ENCODE measurements at places on chromosomes 4 and X.
A peak's percentile ranks its signal among the peaks of the same experiment; 100 is the strongest.

DNA sequence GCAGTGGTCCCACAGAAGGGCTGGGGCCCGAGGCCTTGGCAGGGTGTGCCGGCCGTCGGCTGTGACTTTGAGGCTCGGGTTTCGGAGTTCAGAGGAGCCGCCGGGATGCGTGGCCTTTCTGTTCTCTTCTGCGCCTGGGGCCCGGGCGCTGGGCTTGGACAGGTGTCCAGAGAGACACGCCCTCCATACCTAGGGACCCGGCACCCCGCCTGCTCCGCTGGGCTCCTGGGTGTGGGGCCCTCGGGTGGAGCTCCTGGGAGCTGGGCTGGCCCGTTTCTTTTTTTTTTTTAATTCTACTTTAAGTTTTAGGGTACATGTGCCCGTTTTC lies 11.3 kb downstream of the FGFRL1 start:
- no peak for DNase-seq

- DNase-seq = no peak
Measured at GRCh38 chrX:103276581-103277002, at the start of gene TCEAL5. TSS of gene TCEAL5 (minus strand) at chrX:103276750. CDS start at chrX:103274563, 2,187 bp downstream.

GRCh38 chr4:176849076-176849475 lies 56.4 kb upstream of the VEGFC start:
- DNase-seq = no peak

- DNase-seq = no peak
Measured at GRCh38 chr4:52931243-52931642, 69.1 kb downstream of the RASL11B start.

DNA sequence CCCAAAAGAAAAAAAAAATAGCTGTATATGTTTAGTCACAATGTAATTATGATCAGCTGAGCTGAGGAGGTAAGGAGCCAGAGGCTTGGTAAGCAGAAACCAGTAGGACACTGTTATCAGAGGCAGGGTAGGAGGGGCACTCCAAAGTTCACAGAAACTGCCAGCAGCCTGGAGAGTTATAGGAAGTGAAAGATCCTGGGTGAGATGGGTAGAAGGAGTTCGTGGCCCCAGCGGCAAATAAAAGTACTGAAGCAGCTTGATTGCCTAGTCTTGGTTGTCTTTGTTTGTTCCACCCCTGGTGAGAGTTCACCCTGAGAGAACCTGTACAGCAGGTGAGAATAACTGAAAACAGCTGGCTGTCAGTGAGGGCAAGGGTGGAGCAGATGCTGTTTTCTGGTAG lies 340.8 kb downstream of the ADGRL3 start:
- DNase-seq = no peak

DNA sequence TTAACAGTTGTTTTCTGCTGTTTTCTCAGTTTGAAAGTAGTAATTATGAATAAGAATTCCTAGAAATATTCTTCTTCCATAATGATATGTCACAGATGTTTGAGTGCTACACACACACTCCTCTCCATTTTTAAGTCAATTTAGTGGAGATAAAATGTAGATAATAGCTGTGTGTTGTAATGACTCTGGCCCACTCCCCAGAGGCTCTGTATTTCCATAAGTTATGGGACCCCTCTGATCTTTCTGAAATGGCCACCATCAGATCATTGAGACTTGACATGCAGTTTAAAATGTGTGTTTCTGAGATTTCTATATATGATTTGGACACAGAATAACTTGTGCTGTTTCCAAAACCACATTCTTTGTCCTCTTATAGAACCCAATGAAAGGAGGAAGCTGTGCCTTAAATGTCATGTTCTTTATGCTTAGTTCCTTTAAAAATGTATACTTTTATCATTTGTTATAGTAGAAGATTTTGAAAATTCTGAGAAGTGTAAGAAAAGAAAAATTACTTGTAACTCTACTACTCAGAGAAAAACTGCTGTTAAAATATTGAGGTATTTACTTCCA lies 46.4 kb downstream of the GAB1 start:
- DNase-seq = no peak

DNA sequence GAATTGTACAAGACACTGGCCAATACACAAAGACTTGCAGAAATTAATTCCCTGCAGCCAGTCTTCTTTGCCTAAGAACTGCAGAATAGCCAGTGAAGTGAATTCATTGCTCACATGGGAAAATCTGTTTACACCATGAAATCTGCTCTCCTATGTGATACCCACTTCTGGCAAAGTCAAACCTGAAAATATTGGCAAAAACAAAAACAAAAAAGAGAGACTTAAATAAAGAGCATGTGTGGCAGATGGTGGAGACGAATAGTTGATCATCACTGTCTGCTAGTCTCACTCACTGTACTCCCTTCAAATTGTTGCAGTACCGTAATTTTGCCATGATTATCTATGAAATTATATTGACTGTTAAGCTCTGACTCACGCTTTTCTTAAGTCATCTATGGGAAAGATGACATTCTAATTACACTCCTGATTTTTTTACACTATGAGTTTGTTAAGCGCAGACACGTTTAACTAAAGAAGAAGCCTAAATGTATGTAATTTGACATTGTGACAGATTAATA lies 406.8 kb downstream of the PCDH7 start:
- no peak for DNase-seq

GRCh38 chr4:87025614-87026041 lies 90.8 kb downstream of the AFF1 start:
- no peak for DNase-seq

DNA sequence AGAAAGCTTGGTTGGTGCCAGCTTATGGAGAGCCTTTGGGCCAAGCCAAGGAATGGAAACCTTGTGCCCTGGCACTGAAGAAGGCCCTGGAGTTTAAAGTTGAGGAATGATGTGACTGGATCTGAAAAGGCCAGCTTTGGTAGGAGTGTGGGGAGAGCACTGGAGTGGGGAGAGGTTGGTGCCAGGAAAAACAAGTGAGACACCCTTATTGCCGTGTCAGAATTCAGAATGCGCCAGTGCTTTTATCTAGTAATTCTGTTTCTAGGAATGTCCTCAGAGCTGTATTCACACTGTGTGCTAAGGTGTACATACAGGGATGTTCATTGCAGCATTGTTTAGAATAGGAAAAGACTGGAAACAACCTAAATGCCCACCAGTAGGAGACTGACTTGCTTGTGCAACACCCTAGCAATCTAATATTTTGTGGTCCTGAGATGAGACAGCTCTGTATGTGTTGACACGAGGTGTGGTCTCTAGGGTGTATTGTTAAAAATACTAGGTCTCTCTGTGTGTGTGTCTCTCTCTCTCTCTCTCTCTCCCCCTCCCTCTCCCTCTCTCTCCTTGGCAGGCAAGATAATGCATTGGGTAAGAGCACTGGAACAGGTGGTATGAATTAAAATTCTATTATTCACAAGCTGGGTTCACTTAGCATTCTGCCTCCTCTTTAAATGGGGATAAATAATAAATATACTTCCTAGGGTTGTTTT lies 107.8 kb downstream of the GATB start:
- no peak for DNase-seq

- no peak for DNase-seq
Measured at GRCh38 chr4:26300314-26301307, 20.2 kb upstream of the RBPJ start.

DNA sequence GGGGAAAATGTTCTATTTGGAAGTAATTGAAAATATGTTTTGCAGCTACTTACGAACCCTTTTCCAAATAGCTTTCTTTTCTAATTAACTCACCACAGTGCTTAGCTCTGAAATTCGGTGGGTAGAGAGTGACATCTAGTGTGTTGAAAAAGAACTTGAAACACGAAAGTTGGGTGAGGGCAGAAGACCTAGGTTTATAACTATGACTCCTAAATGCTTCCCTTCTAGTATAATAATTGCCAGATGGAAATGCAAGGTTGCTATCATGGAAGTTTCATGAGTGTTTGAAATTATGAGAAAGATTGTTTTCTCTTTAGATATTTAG lies 77.3 kb upstream of the NOCT start:
- DNase-seq = peak; percentile 65

- DNase-seq = peak; percentile 32
Measured at GRCh38 chr4:98677799-98678198, 19.4 kb upstream of the TSPAN5 start.

DNA sequence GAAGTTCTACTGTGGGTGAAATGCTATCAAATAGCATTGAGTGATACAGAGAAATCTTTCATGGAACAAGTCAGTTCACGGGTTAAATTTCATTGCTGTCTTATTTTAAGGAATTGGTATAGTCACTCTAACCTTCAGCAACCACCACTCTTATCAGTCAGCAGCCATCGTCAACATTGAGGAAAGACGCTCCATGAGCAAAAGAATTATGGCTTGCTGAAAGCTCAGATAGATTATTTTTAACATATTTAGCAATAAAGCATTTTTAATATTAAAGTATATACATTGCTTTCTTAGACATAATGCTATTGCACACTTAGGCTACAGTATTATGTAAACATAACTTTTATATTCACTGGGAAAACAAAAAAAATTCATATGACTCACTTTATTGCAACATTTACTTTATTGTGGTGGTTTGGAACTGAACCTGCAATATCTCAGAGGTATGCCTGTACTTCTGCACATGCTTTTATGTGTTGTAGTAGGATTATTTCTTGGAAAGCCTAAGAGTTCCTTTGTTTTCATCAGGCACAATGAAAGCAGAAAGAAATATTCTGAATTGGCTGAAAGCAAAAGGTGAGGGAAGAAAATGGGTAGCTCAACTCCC lies 586.7 kb downstream of the GBA3 start:
- DNase-seq = no peak

GRCh38 chr4:109052821-109053220 lies 249.6 kb downstream of the COL25A1 start:
- no peak for DNase-seq

GRCh38 chr4:119480331-119480730 lies 148.3 kb downstream of the PDE5A start:
- DNase-seq = no peak

- no peak for DNase-seq
Measured at GRCh38 chr4:21815651-21816377, 132.8 kb downstream of the KCNIP4 start.

- no peak for DNase-seq
Measured at GRCh38 chr4:18034099-18034498, 12.5 kb upstream of the LCORL start.

DNA sequence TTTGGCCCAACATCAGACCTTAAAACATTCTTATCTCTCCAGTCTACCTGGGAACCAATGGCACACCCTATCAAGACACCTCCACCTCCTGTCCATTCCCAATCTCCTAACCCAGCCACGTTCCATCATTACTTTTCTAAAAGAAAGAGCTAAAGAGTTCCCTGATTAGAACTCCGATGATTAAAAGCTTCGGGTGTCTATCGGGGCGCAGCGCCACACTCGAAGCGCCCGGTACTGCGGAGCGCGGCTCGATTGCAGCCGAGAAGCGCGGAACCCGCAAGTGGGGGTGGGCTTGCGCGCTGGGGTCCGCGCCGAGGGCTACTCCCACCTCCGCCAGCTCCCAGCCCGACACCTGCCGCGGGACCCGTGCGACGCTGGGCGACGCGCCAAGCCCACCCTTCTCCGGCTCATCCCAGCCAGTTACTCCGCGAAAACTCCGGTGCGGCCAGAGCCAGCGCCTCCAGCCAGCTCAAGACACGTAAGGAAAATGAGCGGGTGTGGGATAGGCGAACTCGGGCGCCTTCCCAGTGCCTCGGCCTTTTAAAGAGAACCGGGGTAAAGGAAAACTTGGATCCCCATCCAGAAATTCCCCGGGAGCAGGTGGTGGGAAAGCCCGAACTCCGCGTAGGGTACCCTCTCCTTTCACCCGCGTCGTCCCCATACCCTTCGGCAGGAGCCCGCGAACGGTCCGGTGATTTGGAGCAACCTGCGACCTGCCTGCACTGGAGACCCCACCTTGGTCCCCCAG lies 593 bp downstream of the NPY1R start:
- DNase-seq = no peak

GRCh38 chrX:41922431-41923151 lies 763 bp downstream of the CASK start:
- DNase-seq = no peak

GRCh38 chr4:101593666-101594065 lies 196.9 kb upstream of the BANK1 start:
- DNase-seq = peak; percentile 0

GRCh38 chr4:161629694-161630441 lies 533.9 kb downstream of the FSTL5 start:
- DNase-seq = no peak

- DNase-seq = no peak
Measured at GRCh38 chrX:53992589-53992988, 51.7 kb downstream of the PHF8 start.

GRCh38 chrX:85107407-85107806 lies 103.7 kb downstream of the APOOL start:
- DNase-seq = no peak

DNA sequence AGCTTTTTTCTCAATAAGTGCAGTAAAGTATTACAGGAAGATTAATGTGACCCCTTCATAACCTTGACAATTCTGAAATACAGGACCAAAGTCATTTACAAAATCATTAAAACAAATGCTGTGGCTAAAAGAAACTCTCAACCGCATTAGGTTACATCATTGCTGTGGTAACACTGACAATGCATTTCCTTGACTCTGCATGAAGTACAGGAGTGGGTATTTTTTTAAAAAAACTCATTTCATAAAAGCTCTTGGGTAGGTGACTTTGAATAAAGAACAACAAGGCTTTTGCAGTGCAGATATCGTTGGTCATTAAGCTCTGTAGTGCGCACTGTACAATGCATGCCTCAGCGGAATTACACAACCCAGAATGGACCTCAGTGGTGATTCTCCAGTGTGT lies 23.4 kb upstream of the XK start:
- no peak for DNase-seq

- DNase-seq = no peak
Measured at GRCh38 chrX:790041-790506, 159.5 kb downstream of the SHOX start.

DNA sequence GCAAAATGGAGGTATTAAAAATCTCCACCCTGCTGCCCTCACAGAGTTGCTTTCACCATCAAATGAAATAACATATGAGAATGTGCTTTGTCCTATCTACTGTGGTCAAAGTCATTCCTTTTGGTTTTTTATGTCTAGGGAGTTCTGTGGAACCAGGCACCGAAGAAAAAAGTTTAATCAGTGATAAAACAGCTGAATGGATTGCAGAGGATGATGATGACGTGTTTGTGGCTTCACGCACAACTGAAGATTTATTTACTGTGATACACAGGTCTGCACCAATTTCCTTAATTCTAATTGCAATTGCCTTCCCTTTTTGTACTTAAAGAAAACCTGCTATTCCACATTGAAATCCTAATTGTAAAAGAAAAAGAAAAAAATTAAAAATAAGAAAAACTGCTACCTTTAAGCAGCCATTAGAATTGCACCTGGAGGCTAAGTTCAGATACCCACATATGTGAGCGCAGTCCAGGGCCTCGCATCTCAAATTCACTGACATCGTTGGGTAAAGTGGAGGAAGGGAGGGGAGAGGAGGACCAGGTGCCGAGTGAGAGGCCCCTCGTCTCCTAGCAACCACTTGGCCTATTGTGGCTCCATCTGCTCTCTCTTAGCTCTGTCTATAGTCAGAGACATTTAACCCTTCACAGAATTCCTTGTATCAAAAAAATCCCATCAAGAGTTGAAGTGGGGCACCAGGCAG lies 10.5 kb upstream of the RTL5 start:
- no peak for DNase-seq

Measured in IMR-90 (cell line).